Right lung (tissue), 10 donors: ENCODE measurements at places on chromosomes 3 and 15. TPM values are rescaled to one million over a fixed set of nuclear protein-coding genes. Genes with fewer than 3 reads are reported as not detected.

DNA sequence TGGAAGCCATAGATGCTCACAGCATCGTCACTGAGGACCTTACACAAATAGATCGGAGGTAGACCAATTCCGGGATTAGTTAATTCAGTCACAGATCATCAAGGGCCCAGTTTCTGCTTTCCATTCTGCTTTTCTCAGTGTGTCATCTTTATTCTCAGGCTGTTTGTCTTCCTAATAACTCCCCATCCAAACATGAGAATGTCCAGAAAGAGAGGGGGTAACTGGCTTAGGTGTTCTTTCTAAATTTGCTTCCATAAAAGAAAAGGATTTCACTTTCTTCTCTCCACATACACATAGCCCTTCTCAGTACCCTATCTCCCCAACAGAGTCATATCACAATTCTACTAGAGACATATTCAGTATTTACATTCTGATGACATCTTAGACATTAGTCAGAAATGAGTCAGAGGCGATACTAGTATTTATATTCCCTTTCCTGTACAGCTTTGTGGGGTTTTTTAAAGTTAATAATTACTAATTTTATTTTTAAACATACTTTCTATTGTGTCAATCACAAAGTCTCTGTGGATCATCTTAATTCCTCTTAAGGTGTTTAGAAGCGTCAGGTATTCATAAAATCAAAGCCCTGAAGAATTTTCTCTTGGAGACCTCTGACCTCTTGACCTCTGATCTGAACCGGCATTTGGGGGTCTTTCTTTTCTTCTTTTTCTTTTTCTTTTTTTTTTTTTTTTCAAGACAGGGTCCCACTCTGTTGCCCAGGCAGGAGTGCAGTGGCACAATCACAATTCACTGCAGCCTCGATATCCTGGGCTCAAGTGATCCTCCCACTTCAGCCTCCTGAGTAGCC lies 24.3 kb upstream of the IL12A start:
- DNase-seq, result no peak

- no peak for DNase-seq
Measured at GRCh38 chr15:96306321-96306720, 24.2 kb upstream of the NR2F2 start.

DNA sequence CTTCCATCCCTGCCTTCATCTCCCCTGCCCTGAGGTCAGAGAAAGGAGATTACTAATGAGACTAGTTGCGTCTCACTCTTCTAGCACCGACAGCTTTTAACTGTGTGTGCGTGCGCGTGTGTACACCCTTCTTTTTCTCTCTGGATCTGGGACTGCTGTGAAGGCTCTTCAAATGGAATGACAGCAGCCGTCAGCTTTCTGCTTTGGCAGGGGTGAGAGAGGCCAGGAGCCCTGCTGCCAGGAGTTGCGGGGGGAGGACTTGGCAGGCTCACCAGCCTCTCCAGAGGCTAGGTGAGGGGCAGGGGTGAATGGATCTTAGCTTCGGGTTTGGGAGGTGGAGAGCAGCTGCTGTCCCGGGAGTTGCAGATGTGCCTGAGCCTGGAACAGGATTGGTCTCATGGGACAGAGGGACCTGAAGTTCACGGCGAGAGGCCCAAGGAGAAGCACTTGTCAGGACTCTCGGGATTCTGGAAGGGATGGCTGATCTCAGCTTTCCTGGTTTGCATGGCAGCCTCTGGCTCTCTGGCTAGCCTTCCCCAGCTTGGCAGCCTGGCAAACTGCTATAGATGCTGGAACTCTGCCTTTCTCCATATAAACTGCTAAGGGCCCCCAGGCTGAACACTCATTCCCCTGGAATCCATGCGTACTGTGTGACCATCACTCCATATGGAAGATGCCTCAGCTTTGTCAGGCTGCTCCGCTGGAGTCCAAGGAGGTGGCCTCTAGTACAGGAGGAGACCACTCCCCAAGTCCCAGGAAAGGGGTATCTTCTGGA lies 16.6 kb downstream of the TEX264 start:
- no peak for DNase-seq

Gene CXCR6
- polyA plus RNA-seq, result 1.4 TPM

DNA sequence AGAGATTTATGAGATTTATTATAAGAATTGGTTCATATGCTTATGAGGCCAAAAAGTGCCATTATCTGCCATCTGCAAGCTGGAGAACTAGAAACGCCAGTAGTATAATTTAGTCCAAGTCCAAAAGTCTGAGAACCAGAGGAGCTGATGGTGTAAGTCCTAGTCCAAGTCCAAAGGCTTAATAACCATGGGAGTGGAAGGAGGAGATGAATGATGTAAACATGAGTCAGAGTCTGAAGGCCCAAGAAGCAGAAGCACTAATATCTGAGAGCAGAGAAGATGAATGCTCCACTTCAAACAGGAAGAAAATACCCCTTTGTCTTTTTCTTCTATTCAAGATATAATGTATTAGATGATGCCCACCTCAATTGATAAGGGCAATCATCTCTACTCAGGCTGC lies 185.7 kb downstream of the CGGBP1 start:
- no peak for DNase-seq

DNA sequence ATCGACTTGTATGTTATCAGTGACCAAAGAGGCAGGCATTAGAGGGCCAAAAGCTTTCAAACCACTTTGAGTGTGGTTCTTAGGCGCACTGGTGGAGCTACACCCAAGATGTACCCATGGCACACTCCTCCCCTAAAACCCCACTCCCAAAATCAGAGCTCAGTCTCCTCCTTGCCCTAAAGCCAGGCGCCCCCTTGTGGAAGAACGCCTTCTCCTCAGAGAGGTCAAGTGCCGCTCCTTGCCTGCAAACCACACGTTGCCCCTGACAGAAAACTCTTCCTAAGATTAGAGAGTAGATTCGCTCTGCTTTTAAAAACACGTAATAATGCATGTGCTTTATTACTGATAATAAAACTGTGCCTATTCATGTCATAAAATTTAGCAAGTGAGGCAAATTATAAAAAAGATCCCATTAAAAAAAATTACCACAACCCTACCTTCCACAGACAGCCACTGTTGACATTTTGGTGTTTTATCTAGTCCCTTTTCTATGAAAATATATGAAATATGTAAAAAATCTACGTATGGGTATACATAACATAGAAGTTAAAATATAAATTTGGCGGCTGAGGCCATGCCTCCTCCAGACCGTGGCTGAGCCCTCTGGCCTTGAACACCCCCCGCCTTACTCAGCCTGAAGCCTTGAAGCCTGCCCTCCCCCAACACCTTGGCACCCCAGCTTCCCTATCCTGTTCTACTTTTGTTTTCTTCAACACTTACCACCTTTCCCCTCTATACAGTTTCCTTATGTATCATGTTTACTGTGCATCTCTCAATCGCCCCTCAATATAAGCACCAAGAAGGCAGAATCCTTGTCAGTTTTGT lies 33.5 kb downstream of the BCL2L10 start:
- DNase-seq, result peak; percentile 57

DNA sequence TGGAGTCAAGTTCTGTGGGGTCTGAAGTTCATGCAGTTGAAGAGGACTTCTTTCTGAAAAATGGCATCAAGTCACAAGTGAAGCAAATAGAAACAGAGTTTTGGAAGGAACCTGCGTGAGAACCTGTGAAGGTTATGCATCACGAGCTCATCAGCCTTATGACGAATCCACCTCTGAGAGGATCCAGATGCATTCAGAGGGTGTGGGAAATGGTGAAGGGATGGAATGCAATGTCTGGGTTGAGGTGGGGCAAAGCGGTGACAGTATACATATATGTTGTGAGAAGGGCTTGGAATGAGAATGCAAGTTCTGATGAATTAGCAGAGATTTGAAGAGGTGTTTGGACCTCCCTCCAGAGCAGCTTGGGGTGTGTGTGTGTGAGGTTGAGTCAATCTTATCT lies 382.1 kb upstream of the TBL1XR1 start:
- DNase-seq, result no peak
